ENCODE measurements at places on chromosomes 5 and 9.

- no peak for DNase-seq
Observed at GRCh38 chr9:69272212-69272611, 52.8 kb upstream of the ENTREP1 start.

- no peak for DNase-seq
Observed at GRCh38 chr9:38074441-38074961, 5.5 kb upstream of the SHB start.

GRCh38 chr9:115551396-115551795 lies 433.4 kb upstream of the TNC start:
- DNase-seq: peak; percentile 37

DNA sequence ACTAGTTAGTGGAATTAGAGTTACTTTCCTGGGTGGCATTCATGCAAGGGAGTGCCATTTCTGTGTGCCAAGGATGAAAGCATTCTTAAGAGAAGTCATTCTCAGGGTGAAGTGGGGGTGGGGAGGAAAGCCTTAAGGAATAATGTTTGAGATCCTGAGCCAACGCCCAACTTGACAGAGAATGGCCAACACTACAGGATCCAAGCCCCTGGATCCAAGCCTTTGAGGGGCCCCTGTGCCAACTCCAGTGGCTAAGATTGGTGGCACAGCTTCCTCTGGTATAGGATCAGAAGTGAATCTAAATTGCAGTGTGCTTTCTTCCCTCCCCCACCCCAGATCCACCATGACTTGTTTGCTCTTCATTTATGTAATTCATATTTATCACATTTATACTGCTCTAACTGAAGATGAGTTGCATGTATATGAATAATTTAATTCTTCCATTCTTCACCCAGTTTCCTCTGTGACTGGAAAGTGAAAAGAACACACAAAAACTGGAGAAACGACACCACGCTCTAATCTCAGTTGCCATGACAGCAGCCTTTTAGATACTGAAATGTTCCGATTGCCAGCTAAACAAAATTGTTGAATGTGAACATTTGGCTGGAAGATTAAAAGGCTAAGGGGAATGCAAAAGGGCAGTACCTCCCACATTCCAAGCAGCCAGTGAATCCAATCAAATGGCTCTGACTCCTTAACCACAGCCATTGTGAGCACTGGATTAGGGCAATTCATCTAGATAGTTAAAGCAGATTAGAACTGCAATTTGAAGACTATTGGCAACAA lies 4.5 kb downstream of the ZNF608 start:
- peak; percentile 80 for DNase-seq

- no peak for DNase-seq
Observed at GRCh38 chr5:55604611-55605067, 69.9 kb upstream of the PLPP1 start.

- DNase-seq: no peak
Observed at GRCh38 chr9:22216730-22217172, 207.6 kb upstream of the CDKN2B start.

- no peak for DNase-seq
Observed at GRCh38 chr9:32603914-32604852, 31.2 kb upstream of the NDUFB6 start.

DNA sequence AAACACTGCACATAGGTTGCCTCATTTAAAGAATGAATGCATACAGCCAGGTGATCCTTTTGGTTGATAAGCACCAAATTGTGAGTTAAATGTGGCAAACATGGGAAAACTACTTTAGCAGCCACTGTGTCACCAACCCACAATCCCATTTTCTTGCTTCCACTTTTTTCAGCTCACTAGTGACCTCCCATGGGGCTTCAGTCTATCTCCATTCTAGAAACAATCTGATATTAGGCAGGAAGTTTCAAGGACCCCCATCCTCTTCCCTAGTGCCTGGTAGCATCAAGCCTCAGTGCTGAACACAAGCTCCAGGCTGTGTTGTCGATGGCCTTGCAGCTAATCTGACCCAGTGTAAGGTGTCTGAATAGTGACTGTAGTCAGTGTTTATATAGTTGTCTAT lies 66.2 kb downstream of the PLPPR1 start:
- no peak for DNase-seq

DNA sequence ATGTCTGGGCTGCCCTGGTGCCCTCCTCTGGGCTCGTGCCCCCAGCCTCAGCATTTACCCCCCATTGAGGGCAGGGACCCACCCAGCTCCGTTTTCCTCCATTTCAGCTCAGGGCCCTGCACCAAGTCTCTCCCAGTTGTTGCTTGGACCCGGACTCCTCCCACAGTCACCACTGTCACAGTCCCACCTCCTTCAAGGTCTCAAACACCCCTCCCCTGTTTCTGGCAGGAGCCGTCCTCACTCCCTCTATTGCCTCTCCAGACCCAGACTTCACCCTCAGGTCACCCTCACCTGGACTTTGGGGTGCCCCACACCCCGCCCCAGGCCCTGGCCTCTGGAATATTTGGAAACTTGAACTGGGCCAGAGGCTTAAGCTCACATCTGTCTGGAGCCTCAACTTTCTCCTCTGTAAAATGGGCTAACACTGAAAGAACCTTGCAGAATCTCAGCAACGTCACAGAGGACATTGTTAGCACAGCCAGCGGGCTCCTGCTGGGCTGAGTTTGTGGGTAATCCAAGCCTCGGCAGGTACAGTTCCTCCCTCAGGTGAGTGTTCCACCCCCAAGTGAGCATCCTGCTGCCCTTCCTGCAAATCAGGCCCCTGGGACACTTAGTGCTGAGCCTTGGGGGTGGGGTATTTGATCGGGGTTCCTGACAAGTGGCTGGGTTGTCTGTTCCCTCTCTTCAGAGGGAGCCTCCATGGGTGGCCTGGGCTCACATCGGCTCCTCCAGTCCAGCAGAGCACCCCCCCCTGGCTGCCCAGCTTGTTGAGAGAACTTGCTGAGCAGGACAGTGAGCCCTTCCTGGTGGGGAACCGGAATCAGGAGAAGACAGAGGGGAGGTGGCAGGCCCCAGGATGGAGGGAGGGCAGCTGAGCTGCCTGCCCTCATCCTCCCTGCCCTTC lies 130.1 kb downstream of the C9orf50 start:
- peak; percentile 58 for DNase-seq

GRCh38 chr9:73153793-73154227 lies 2.1 kb downstream of the ANXA1 start:
- no peak for DNase-seq

GRCh38 chr5:7000310-7000709 lies 287.1 kb downstream of the TENT4A start:
- DNase-seq: no peak

DNA sequence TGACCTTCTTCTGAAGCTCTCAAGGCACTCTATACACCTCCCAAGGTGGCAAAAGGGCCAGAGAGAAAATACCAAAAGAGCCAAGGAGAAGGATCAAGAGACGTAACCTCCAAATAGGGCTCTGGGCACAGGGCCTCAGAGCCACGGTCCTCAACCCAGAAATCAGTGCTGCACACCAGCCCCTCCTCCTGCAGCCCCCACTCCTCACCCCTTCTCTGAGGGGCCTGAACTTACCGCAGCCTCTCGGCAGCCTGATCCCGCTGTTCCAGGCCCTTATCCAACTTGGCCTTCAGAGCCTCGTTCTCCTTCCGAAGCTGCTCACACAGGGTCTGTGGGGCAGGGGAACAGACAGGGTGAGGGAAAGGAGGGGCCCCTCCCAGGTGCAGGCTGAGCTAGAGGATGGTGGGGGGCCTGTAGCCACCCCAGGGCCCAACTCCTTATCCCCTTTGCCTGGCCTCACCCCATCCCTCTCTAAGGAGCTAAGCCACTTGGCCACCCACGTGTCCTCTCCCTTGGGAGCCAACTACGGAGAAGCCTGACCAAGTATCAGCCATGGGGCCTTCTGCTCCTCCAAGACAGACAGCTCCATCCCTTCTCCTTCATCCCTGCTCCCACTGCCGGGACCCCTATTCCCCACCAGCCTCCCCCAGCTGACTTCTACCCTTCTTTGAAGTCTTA lies 28.8 kb downstream of the TNIP1 start:
- no peak for DNase-seq

- no peak for DNase-seq
Observed at GRCh38 chr5:3359642-3360041, 236.0 kb upstream of the IRX1 start.

DNA sequence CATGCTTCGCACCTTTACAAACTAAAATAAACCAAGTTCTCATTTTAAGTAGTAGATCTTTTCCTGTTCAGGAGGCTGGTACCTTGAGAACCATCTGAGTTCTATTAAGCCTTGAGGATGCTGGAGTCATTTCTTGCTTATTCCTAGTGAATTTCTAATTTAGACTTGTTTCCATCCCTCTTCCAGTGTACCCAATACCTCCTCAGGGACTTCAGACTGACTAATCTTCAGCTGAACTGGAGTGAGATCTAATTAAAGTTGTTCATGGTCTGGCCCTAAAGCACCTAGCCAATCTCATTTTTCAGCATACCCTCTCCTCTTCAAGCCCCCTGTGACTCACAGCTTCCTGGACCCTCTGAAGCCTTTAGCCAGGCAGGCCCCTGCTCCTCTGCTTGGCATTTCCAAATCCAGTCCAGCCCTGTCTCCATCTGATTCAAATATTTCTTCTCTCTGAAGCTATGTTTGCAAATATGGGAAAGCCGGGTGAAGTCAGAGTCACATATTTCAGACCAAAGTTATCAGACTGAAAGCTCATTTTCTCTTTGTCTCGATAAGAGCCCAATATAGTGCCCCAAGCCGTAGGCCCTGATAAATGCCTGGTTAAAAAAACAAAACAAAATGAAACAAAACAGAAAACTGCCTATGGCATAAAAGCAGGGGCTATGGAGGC lies 19.4 kb upstream of the TNFSF15 start:
- DNase-seq: no peak

DNA sequence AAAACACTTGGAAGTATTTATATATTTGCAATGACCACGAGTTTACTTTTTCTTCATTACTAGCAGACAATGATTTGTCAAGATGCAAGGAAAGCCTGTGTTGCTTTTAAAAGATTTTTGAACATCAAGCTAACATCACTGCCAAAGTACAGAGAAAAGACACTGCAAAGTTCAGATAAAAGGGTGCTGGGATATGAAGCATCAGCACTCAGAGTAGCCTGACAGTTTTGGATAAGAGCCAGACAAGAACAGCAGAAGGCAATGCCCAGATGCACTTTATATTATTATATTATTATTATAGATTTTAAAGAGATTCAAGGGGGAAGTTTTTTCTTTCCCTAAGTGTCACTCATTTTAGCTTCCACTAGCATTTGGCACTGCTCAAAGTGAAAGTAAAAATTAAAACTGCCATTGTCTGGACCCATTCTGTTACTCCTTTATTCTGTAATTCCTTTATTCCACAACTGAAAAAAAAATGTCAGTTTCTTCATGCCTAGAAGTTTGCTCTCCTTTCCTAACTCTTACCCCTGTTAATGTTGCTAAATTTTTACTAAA lies 240.6 kb downstream of the EFNA5 start:
- DNase-seq: peak; percentile 28

DNA sequence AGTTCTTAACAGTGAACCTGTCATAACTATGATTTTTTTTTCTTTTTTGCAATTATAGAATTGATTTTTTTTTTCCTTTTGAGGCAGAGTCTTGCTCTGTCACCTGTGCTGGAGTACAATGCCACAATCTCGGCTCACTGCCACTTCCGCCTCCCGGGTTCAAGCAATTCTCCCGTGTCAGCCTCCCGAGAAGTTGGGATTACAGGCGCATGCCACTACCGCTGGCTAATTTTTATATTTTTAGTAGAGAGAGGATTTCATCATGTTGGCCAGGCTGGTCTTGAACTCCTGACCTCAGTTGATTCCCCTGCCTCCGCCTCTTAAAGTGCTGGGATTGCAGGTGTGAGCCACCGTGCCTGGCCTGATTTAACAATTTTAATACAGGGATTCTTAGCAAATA lies 21.4 kb downstream of the UGCG start:
- no peak for DNase-seq

GRCh38 chr9:69085569-69086283 lies 50.2 kb downstream of the FXN start:
- DNase-seq: peak; percentile 56

GRCh38 chr5:154316223-154316935 lies 125.8 kb downstream of the GALNT10 start:
- DNase-seq: no peak

GRCh38 chr5:142079306-142079721 lies 29.3 kb upstream of the NDFIP1 start:
- DNase-seq: no peak

GRCh38 chr9:115234094-115234493 lies 116.1 kb upstream of the TNC start:
- no peak for DNase-seq

DNA sequence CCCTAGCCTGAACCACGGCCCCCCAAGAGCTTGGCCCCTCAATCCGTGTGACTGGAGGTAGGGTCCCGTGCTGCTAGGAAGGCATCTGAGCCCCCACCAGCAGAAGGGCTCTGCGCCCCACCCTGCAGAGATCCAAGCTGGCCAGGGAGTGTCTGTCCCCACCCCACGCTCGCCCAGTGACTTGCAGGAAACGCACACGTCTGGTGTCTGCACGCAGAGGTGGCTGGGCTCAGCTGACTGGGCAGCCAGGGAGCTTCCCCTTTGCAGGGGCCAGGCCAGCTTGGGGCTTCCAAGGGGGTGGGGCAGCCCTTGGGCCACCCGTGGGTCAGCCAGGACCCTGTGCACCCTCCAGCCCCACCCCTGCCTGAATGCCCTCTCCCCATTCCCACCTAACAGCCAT lies 24.3 kb downstream of the NOTCH1 start:
- peak; percentile 40 for DNase-seq

- DNase-seq: no peak
Observed at GRCh38 chr9:71353720-71354119, 232.3 kb upstream of the TRPM3 start.

DNA sequence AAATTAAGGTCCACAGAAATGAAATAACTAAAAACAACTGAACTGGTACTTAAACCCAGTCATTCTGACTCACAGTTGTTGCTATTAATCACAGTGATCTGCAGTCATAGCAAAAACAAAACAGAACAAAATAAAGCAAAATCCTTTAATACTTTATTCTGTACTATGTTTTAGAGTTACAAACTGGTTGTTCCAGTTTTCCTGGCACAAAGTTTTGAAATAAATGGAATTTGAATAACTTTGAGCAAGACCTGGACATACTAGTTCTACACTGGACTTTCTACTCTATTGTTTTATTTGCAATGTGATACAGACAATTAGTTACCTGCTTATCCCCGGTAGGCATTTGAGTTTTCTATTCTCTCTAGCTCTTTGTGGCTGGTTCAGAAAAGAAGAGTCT lies 147.9 kb downstream of the DMRT2 start:
- DNase-seq: no peak

DNA sequence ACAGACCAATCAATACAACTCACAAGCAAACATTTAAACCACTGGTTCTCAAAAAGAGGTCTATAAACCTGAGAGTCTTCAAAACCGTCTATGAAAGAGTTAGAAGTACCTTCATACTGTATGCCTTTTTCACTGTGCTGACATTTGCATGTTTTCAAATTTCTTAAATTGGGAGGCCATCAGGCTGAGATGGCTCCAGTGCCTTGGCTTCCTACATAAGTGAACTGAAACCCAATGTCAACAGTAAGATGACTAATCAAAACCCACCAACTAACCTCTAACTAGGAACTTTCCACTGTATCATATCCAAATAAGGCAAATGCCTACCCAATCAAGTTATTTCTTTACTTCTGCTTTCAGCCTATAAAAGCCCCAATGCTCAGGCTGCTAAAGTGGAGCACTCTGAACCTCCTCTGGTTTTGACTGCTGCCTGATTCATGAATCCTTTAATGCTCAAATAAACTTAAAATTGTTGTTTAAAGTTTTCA lies 35.1 kb downstream of the FAM13B start:
- DNase-seq: no peak

- no peak for DNase-seq
Observed at GRCh38 chr5:61245936-61246335, 83.7 kb upstream of the SMIM15 start.

GRCh38 chr5:119395080-119395836 lies 39.4 kb downstream of the TNFAIP8 start:
- no peak for DNase-seq
